ENCODE measurements at places on chromosomes 16 and 17.

- no peaks in the 10 kb centered on the region for H3K36me3 ChIP-seq
- H3K4me3 ChIP-seq = no peak overlapping the region
- no peak overlapping the region for H3K27ac ChIP-seq
These were observed 206.4 kb downstream of the ZFHX3 start for GRCh38 chr16:72841506-72841905.

GRCh38 chr17:1173432-1174262 lies 6.1 kb downstream of the ABR start:
- no peaks in the 10 kb centered on the region for H3K36me3 ChIP-seq
- H3K4me3 ChIP-seq = no peak overlapping the region
- DNase-seq = no peak
- H3K27ac ChIP-seq = no peak overlapping the region
- no peaks in the 10 kb centered on the region for H3K27me3 ChIP-seq

- no peak overlapping the region for H3K4me3 ChIP-seq
- H3K27me3 ChIP-seq = no peaks in the 10 kb centered on the region
- H3K27ac ChIP-seq = no peak overlapping the region
- H3K36me3 ChIP-seq = no peaks in the 10 kb centered on the region
These were observed 52.7 kb downstream of the BEAN1 start for GRCh38 chr16:66479661-66480264.

DNA sequence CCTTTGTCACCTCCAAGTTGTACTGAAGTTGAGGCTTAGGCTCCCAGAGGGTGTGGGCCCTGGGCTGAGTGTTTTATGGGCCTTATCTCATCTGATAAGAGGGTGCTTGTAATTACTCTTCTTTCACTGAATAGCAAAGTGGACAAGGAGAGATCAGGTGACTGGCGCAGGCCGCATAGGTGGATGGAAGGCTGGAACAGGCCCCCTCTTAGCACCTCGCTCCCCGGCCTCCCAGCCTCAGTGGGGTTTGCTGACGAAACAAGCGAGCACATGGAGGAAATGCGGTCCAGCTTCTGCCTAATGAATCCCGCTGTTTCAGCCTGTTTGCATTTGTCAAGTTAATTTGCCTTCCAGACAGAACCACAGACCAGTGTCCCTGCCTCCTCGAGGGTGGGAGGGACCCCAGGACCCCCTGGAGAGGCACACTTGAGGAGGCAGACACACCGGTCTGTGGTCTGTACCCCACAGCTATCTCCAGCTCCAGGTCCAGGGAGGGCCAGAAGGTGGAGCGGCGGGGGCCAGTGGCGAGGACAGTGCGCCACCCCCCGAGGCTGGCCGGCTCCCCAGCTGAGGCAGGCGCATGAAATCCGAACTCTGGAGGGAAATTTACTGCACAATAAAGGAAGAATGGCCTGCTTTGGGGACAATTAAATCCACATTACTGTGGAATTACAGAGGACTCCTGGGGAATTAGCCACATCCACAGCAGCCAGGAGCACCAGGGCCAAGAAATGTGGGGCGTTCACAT lies 123.4 kb downstream of the NTN1 start:
- no peaks in the 10 kb centered on the region for H3K36me3 ChIP-seq
- peaks cover 19% of the 10 kb centered on the region for H3K4me1 ChIP-seq
- no peak for DNase-seq
- H3K27me3 ChIP-seq = no peaks in the 10 kb centered on the region

DNA sequence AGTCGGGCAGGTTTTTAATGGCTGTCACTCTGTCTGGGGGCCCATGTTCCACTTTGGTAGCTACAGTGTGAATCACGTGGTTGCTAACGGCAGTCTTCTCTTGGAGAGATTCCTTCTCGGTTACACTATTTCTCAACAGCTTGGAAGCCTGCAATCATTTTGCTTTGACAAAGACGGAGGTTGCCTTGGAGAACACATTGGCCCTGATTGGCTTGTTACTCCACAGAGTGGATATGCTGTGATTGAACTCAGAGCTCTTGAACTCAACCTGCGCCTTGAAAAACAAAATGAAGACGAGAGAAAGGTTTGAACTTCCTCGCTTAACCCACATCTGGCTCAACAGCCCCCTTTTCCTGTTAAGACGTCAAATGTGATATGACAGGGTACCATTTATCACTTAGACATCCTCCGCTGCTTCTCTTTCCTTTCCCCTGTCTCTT lies 218.9 kb downstream of the MAF start:
- H3K4me3 ChIP-seq = no peak overlapping the region
- no peaks in the 10 kb centered on the region for H3K36me3 ChIP-seq
- no peak overlapping the region for H3K27ac ChIP-seq
- H3K27me3 ChIP-seq = no peaks in the 10 kb centered on the region

GRCh38 chr17:82935966-82936767 lies 96.3 kb upstream of the ZNF750 start:
- no peak overlapping the region for H3K4me3 ChIP-seq
- no peak overlapping the region for H3K27ac ChIP-seq
- H3K36me3 ChIP-seq = peaks cover 10% of the 10 kb centered on the region
- no peak for DNase-seq
- H3K4me1 ChIP-seq = no peaks in the 10 kb centered on the region

- DNase-seq = no peak
- no peak overlapping the region for H3K27ac ChIP-seq
- no peaks in the 10 kb centered on the region for H3K4me1 ChIP-seq
- no peaks in the 10 kb centered on the region for H3K36me3 ChIP-seq
- no peaks in the 10 kb centered on the region for H3K27me3 ChIP-seq
These were observed 25.6 kb upstream of the CES5A start for GRCh38 chr16:55900616-55901393.

DNA sequence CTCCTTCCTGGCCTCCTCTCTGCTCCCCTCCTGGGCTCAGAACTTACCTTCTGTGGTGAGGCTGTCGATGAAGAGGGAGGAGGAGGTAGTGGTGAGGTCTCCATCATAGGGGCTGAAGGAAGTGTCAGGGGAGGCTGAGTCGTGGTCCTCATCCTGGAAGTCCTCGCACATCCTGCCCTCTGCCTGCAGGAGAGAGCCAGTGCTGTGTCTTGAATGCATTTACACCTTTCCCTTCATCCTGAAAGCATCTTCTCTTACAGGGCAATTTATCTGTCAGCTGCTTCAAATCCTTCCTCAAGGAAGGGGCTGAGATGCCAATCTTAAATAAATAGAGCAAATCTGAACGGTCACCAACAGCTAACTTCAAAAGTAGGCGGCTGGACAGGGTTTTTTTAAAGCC lies 73.6 kb downstream of the PLXDC1 start:
- no peak overlapping the region for H3K27ac ChIP-seq
- no peak overlapping the region for H3K4me3 ChIP-seq
- no peaks in the 10 kb centered on the region for H3K36me3 ChIP-seq
- no peaks in the 10 kb centered on the region for H3K27me3 ChIP-seq
- H3K4me1 ChIP-seq = peaks cover 13% of the 10 kb centered on the region
